Stimulated activated CD4-positive, alpha-beta T cell treated with anti-CD3 and anti-CD28 coated beads, Interleukin-15, amount 100 ng/mL, for 24 hours (primary cell): ENCODE measurements at places on chromosomes 7 and 10.
A peak's percentile ranks its signal among the peaks of the same experiment; 100 is the strongest.

- no peak for DNase-seq
Observed at GRCh38 chr7:7109934-7110333, 72.4 kb upstream of the C1GALT1 start.

GRCh38 chr10:73332379-73332778 lies 26.3 kb downstream of the CFAP70 start:
- no peak for DNase-seq

DNA sequence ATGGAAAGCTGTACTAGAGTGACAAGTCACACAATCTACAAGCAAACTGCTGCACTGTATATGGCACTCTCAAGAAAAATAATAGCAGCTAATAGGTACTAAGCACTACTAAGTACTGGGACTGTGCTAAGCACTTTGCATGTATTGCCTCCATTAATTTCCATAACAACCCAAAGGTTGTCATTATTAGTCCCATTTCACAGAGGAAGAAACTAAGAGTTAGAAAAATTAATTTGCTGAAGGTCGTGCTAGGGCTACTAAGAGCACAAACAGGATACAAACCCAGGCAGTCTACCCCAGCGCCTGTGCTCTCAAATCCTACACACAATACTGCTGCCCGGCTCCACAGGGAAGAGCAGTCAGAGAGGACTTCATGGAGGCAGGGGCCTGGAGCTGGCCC lies 51.7 kb downstream of the DLG5 start:
- DNase-seq, result no peak

DNA sequence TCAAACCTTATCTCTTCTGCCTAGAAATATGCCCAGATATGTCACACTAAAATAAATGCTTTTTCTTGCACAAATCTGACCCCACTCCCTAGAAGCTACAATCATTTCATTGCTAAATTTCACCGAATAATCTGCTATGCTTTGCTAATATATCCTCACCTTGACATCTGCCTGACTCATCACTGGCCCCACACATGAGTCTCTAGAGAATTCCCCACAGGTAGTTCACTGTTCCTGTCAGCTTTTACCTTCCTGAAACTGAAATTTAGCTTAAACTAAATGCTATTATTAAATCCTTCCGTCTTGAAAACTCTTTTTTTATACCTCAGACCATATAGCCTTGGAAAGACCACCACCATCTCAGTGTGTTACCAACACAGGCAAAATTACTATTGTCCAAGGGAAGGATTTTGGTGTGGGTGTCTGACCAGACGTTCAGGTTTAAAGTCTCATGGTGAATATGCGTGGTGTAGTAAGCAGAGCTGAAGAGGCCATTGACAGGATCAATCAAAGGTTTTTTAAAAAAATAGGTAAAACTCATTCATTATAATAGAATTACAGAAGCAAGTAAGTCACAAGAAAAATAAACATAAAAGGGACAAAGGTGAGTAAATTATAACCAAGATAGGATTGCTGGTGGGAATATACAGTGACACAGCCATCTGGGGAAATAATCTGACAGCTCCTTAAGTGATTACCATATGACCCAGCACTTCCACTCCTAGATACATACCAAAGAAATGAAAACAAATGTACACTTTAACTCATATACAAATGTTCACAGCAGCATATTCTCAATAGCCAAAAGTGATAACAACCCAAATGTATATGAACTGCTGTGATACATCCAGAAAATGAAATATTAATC lies 173.5 kb downstream of the KMT2E start:
- DNase-seq, result no peak

DNA sequence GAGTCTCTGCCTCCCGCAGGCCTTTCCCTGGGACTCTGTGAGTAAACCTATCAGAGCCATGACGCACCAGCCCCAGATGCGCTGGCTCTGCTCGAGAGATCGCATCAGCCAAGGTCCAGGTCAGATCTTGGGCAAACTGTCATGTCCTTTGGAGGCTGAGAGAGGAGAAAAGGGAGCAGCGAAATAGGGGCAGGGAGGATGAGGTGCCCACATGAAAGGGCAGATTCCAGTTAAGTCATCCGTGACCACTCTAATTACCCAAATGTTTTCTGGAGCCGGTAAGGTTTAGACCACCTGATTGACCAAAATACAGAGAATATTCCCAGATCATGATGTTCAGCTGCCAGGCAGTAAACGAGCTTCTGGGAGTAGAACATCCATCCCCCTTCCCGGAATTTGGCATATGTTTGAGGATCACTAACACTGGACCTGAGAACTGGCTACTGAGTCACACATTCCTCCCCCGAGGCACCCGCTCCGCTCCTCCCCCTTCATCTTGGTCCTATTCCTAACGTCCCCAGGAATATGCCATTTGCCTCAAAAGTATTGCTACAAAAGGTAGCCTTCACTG lies 88.0 kb downstream of the FGFR2 start:
- no peak for DNase-seq

DNA sequence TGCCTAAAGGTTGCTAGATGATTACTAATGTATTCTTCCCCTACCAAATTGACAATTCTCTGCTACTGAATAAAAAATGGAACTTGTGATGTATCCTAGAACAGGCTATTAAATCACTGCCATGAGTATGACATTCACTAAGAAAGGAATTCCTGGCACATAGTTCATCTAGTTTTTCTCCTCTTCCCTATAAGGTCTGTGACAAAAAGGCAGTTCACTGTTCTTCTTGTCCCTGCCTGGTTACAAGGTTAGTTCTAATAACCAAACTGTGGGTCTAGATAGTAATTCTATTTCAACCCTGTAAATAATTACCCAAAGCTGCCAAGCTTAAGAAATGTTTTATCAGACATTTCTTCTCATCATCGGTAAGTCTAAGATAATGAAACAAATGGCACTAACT lies 245.6 kb downstream of the BICC1 start:
- DNase-seq, result no peak

DNA sequence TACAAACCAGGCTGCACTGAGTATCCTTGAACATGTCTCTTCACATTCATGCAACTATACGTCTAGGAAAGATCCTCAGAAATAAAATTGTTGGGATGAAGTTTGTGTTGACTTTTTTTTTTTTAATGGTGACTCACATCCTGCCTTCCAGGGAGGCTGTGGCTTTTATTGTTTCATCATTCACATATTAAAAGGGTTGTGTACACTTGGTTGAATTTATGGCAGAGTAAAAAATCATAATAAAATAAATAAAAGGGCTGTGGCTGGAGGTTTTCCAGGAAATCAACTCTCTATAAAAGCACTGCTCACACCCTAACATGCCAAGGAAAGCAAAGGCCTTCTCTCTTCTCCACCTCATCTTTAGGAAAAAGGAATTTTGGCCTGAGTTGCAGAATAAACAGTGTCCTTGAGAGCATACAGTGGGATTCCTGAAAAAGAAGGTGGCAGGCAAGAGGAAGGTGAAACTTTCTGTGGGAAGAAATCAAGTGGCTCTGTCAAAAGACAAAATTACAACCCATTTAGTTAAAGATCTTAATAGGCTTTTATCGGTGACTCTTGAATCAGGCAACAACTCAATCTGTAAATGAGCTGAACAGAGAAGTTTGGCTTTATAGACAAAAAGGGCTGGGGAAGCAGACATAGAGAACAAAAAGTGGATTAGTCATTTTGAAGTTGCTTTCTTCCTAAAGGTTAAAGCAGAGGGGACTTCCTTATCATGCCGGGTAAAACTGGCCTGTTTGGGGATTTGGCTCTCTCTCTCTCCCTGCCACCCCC lies 41.6 kb upstream of the FHIP2A start:
- no peak for DNase-seq

- peak; percentile 41 for DNase-seq
Observed at GRCh38 chr7:20783700-20784387, 2.8 kb downstream of the SP8 start.
